Calu3 (cell line): ENCODE measurements at places on chromosomes 2 and 18. TPM values are rescaled to one million over a fixed set of nuclear protein-coding genes. Genes with fewer than 3 reads are reported as not detected.

- no peak for DNase-seq
Observed at GRCh38 chr2:40095000-40095399, 315.9 kb upstream of the THUMPD2 start.

Gene ASIC4
- 0.17 TPM in 1 of 2 replicates, not detected in the other for total RNA-seq

Gene PRKAG3
- not detected in 2 replicates for total RNA-seq

Gene CFAP53
- 0.94 and 0.98 TPM in 2 replicates for total RNA-seq

- no peak for DNase-seq
Observed at GRCh38 chr18:35397976-35398375, 20.8 kb upstream of the ZNF396 start.

DNA sequence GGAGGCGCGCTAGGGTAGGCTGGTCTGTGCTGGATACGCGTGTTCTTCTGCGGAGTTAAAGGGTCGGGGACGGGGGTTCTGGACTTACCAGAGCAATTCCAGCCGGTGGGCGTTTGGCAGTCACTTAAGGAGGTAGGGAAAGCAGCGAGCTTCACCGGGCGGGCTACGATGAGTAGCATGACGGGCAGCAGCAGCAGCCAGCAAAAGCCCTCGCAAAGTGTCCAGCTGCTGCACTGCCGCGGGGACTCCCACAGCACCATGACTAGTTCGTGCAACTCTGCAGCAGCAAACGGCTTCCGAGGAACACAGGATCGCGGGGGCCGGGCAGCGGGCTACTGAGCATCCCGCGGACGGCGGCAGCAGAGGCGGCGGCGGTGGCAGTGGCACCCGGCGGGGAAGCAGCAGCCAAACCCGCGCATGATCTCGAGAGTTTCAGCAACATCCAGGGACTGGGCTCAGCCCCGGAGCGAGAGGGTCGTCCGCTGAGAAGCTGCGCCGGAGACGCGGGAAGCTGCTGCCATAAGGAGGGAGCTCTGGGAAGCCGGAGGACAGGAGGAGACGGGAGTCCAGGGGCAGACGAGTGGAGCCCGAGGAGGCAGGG, 368 bp downstream of the TMEFF2 start:
- peak; percentile 27 for DNase-seq

Gene LAMA1
- not detected in 2 replicates for total RNA-seq

Gene CTNNA2
- total RNA-seq = not detected in 2 replicates

- no peak for DNase-seq
Observed at GRCh38 chr2:152974146-152974545, 255.7 kb downstream of the ARL6IP6 start.

Gene COL5A2
- total RNA-seq = 0.56 and 1.1 TPM in 2 replicates

- no peak for DNase-seq
Observed at GRCh38 chr18:34911661-34912384, 129.4 kb upstream of the MAPRE2 start.

DNA sequence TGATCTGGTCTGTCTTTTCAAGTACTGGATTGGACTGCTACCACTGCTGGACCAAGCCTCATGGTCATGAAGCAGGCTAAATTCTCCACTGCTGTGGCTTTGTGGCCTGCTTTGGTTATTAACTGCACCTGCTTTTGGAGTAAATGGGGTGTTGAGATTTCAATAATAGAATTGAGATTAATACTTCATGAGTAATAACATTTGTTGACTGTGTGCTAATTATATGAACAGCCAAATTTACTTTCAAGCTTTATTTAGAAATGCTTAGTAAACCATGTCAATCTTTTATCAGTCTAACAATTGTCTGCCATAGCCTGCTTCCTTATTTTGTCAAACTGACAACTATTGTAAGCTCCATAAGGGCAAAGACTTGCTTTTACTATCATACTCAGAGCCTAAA, 27.4 kb upstream of the MTIF2 start:
- no peak for DNase-seq

- no peak for DNase-seq
Observed at GRCh38 chr18:27887287-27887686, 289.6 kb downstream of the CDH2 start.

GRCh38 chr2:54983345-54984220, 66.7 kb downstream of the RTN4 start:
- no peak for DNase-seq
